ENCODE measurements at places on chromosomes 5 and 9.

GRCh38 chr5:150377964-150378694, 20.6 kb downstream of the TCOF1 start:
- DNase-seq = no peak

DNA sequence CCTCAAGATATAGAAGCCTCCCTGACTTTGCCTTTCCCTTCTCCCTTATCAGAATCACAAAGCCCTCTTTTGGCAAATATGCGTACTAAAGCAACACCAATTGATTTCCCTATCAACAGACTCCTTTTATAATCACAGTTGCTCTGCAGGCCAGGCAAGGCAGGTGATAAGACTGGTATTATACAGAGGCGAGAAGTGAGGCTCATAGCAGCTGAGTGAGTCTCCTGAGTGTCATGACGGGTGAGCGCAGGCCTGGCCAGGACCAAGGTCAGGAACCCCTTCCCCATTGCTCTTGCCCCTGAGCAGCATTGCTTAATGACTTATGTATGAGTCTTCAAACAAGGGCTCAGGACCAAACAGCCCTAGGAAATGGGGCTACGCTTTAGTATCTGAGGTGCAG, 70.8 kb downstream of the FBXO38 start:
- no peak for DNase-seq

DNA sequence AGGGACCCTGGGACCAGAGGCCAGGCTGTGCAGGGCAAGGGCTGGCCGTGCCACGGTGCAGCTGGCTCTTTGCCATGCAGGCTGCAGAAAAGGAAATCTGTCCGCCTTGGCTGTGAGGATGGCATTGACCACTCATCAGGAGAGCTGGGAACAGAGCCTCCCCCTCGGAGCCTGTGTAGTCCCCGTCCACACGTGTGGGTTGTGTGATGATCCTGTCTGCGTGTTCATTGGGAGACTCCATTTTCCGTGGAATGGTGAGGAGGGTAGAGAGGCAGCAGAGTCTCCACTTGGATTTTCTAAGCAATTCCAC, 47.7 kb downstream of the EHMT1 start:
- no peak for DNase-seq

DNA sequence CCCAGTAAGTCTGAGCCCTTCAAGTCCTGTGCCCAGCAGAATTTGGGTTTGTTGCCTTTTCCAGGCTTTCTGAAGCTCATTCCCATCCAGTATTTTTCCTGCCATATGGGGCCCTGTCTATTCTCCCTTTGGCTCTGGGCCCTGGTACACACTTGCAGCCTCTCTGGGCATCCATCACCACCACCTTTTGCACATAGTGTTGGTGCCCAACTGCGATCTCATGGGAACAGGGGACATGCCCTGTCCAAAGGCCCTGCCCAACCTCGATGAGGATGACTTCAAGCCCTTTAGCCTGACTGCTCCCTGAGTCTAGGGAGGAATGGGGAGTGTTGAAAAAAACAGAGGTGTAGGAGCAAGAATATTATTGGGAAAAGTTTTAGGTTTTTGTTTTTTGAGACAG, 11.5 kb downstream of the RGS3 start:
- DNase-seq = no peak

DNA sequence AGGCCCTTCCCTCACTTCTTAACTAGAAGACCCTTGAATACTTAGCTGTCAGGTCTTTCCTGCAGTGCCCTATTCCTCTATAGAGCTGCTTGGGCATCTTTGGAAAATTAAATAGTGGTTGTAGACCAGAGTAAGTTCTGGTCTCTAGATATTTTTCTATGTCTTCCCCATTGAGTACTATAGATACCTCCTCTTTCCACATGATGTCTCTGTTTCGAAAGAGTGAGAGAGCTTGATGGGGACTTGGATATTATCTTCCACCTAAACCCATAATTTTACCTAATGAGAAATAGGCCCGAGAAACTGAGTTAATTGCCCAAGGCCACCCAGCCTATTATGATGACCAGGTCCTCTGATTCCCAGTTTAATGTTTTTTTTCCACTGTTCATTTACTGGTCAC, 40.2 kb downstream of the SPEF2 start:
- no peak for DNase-seq

DNA sequence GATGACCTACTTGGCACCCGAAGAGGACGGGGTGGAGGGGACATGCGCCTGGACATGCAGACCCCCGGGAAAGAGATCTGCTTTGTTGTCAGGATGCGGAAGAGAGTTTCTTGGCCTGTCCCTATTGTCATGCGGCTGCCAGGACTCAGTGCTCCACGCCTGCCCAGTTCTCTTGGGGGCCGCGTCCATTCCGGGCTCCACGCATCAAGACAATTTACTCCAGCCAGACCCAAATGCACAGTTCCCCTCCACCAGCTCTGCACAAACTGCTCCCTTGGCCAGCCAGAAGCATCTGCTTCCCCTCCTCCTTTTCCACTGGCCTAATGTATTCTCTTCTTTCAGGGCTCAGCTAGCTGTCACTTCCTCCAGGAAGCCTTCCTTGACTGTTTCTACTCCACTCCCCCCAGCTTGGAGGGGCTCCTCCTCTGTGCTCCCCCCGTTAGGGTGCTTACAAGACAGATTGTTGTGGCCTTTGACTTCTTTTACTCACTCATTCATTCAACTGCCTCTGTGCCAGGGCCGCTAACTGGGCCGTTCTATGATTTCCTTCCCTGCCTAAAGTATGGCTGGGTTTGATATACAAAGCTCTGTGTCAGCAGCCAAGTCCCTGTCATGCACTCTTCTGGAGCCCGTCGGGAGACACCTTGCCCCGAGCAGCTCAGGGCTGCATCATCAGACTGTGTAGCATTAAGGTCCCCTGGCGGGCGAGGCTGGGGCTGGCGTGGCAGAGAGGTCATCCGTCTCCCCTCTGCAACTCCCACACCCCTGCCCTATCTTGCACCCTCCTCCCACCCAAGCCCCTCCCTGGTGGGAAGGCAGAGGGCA, 6.6 kb downstream of the FIBCD1 start:
- DNase-seq = no peak

DNA sequence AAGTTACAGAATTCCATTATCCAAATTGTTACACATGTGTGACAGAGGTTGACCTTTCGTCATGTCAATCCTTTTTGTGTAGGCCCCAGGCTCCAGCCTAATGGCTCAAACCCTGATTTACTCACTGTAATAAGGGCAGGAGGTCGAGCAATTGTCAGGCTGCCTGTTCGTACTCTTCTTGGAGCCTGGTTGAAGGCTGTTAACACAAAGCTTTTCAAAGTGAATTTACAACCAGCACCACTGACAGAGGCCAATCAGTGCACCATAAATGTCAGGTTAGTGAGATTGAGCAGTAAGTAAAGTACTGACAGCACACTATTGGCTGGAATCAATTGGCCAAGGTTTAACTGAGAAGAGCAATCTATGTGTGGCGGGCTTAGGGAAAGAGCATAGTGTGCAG, 16.8 kb downstream of the PRDM6 start:
- no peak for DNase-seq

GRCh38 chr5:72848474-72849428, 32.3 kb downstream of the TNPO1 start:
- peak; percentile 54 for DNase-seq

- DNase-seq = no peak
These were observed 77.2 kb downstream of the FBXL7 start for GRCh38 chr5:15577132-15577531.

DNA sequence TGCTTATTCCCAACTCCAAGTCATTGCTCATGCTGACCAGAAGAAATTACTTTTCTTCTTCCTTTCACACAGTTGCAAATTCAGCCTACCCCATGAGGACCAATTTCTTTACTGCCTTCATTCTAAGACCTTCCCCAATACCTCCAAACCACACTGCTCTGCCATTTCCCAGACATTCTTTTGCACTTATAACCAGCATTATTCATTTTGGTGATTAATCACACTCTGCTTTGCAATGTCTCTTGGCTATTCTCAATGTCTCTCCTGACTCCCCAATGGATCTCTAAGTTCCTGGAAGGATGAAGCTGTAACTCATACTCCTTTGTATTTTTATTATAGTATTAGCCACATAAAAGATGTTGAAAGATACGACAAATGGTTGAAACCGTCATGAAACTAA, 105.7 kb upstream of the RANBP3L start:
- no peak for DNase-seq

GRCh38 chr5:157915638-157916037, 56.7 kb upstream of the CLINT1 start:
- no peak for DNase-seq

DNA sequence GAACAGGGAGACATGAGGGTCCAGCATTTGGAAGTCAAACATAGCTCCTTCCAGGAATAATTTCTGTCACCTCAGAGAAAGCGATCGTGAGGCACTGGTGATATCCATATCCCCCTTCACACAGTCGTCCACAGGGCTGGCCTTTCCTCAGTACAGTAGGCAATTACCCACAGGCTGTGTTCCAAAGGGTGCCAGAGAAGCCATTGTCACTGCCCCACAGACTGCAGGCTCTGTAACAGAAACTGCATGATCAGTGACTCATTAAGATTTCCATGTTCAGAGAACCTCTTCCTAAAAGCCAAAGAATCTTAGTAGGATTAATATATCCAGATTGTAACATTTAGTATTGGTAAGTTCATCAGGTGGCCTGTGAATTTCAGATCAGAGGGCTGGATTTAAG, 127.6 kb downstream of the RPS23 start:
- no peak for DNase-seq

GRCh38 chr9:130209422-130209821, 37.2 kb downstream of the NCS1 start:
- DNase-seq = no peak
